Mammary epithelial cell (primary cell): ENCODE measurements at places on chromosomes 5 and 9.

DNA sequence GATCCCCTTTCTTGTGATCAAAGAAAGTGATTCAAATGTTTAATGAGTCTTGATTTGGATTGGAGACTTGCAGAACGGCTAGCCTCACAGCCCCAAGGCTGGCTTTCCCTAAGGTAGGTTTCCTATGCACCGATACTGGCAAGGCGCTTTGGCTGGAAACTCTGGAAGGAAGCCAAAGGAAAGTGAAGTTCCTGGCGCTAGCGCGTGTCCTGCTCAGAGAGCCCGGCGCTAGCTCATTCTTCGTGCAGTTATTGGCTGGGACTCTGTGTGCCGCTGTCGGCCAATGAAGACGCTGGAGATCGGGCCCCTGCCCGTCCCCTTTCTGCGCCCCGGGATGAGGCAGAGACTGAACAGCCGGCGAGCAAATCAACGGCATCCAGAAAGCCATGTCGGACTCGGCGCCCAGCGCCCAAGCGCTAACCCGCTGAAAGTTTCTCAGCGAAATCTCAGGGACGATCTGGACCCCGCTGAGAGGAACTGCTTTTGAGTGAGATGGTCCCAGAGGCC is at the start of gene PCDHGC3:
PCDHGC3 (plus strand) TSS at position 342 of the 507 bp plus-strand sequence; CDS start at position 493, 151 bp downstream.
- peak; percentile 95 for DNase-seq

DNA sequence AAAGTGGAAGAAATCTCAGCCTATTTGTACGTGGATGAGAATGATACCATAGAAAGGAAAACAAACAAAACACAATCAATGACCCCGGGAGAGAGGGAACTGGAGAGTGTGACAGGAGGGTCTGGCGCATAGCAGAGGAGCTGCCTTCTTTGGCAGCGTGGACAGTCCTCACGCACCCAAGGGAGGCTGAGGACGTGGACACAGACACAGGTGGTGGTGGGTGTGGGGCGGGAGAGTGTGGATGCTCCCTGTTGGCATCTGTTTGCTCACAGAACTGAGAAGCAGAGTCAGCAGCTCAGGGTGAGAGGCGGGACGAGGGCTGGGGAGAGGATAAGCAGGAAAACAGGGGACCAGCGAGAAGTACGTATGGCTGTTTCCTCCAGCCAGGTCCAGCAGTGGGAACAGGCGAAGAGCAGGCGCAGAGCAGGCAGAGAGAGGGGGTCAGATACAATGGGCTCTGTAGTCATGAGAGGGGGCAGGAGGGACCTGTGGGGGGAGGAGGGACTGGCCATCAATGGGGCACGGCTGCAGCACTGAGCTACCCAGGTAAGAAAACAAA is 10.0 kb downstream of the CMBL start:
- no peak for DNase-seq

DNA sequence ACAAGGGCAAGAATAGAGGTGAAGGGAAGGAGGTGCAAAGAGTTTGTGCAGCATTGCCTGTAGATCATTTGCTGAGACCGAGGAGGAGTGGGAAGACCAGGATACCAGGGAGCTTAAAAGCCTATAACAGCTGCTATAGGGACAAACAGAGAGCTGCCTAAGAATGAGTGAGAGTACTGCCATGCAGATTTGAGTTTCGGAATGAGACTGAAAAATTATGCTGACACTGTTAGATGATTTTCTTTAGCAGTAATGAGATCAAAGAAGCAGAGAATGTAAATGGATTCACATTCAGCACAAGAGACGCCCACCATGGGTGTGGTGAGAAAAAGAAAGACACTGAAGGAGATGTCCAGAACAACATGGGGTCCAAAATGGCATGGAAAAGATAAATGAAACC is 69.7 kb downstream of the EPB41L4A start:
- no peak for DNase-seq

DNA sequence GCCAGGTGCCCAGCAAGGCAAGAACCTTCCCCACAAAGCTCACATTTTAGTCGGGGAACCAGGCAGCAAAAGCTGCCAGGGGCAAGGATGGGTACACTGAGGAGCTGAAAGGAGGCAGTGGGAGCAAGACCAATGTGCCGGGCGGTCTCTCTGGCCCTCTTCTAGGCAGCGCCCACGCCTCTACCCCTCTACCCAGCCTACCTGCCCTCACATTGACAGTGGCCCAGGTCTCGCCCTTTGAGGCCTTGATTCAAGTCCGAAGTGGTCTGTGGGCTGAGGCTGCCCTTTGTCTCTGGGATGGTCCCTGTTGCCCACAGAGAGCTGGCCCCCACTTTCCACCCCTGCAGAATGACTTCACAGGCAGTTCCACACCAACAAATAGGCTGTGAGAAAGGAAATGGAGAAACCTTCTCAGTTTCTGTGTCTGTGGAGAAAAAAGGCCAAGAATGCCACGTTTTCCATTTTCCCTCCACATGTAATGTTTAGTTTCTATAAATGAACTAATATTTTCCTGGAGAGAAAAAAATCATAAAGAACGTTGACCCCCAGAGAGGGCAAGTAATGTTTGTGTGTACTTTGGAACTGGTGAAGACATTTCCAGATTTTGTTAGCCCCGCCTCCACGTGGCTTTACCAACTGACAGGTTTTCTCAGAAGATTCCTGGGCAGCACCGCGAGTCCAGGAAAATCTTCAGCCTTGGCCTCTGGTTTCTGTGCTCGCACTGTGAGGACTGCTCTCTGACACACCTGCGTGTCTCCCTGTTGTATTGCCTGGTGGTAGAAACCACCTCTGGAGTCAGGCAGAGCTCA is 57.4 kb upstream of the ANGPTL2 start:
- DNase-seq: no peak

DNA sequence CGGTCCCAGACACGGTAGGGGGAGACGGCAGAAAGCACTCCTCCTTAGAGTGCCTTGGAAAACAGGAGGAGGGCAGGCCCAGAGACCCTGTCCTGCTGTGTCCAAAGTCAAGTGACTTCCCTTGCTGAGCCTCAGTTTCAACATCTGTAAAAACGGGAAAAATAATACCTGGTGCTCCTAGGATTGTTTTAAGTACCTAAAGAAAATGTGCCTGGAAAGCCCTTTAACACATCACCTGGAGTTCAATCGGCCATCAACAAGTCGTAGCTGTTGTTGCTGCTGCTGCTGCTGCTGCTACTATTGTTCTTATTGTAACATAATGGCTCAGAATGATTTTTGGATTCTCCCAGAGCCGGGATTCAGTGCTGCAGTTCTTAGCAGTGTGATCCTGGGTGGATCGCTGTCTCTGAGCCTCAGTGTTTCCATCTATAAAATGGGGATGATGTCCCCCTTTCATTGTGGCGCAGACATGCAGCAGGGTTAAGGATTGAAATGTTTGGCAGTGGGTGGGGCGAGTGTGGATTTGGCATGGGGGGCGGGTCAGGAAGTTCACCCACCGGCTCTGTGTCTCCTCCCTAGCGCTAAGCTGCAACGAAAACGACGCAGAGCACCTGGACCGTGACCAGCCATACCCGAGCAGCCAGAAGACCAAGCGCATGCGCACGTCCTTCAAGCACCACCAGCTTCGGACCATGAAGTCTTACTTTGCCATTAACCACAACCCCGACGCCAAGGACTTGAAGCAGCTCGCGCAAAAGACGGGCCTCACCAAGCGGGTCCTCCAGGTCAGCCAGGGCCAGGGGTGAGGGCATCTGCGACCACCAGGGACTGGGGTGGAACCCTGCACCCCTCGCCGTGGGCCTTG is 9.2 kb downstream of the LHX2 start:
- DNase-seq: no peak

- DNase-seq: peak; percentile 98
Measured at GRCh38 chr5:68924481-68925145, 169.2 kb upstream of the SLC30A5 start.

GRCh38 chr5:114387433-114387832 is 25.6 kb downstream of the KCNN2 start:
- no peak for DNase-seq

- no peak for DNase-seq
Measured at GRCh38 chr9:122382901-122383850, 12.4 kb downstream of the PTGS1 start.

DNA sequence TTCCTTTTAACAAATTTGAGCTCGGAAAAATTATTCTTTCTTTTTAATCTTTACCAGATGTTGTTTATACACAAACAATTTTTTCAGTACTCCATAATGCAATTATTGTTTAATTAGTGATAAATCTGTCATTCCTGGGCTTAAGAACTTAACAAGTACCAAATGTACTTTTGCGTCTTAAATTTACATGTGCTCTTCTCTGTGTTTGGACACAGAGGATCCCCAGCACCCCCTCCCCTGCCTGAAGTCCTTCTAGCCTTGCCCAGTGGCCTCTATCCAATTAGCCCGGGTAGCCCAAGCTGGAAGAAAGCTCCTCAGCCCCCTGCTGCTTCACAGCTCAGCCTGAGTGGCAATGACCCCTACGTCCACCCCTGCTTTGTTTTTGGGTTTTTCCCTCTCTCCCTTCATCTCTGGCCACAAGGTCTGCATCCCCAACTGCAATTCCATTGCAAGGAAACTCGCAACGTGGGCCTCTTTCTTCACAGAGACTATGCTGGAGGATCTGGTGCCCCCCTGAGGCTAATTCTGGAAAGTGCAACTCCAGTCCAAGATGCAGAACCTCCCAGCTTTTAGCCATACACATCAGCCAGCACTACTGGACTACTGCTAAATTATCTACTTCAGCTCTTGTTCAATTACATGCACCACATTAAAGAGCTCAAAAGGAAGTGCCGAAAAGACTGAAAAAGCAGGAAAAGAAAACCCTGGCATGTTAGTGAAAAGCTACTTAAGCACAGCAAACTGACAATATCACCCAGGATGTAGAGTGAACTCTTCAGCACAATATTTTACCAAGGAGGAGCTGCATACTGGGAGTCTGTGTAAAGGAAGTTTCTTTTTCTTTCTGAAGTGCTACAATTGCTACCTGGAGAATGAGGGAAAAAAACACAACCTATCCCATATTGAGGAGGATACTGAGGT is 186.2 kb downstream of the FANCC start:
- DNase-seq: peak; percentile 25

DNA sequence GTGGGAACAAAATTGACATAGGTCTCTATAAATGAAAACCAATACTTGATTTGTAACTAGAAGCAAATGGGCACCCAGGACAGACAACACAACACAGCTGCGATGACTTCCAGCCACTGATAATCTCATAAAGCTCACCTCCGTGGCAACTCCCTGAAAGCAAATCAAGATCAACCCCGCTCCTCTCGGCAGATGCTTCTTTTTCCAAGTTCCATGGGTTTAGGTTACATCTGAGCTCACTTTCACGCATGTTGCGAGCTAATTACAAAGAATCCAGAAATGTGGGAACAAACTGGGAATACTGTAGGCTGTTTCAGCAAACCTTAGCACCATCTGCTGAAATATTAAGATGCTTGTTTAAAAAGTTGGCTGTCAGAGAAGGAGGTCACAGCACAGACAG is 153.9 kb downstream of the ELAVL2 start:
- DNase-seq: no peak

DNA sequence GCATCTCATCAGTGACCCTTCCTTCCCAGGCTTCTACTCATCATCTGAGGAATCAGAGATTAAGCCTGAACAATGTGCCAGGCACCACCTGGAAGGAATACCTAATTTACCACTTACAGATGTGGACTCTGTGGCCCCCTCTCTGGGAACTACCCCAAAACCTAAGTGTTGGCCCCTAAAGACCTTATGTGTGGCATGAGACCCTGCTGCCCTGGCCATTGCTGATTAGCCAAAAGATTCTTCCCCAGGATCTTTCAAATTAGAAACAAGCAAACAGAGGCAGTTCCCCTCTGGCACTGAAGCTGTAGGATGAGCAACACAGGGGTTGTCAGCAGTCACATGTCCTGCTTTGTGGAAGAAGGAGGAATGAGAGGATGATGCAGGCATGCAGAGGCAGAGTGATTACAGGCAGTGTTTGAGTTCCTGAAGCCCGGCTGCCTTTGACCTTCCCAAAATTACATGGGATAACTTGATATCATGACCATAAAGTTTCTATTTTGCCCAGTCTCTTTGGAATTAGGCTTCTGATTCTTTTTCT is 10.6 kb downstream of the SPINK4 start:
- peak; percentile 58 for DNase-seq

DNA sequence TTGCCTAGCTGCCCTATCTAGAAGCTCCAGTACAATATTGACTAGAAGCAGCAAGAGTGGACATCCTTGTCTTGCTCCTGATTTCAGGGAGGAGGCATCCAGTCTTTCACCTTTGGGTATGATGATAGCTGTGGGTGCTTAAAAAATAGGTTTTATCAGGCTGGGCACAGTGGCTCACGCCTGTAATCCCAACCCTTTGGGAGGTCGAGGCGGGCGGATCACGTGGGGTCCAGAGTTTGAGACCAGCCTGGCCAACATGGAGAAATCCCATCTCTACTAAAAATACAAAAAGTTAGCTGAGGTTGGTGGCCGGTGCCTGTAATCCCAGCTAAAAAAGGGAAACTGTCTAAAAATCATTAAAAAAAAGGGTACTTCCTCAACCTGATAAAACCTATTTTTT is 2.0 kb upstream of the CAMSAP1 start:
- DNase-seq: no peak

DNA sequence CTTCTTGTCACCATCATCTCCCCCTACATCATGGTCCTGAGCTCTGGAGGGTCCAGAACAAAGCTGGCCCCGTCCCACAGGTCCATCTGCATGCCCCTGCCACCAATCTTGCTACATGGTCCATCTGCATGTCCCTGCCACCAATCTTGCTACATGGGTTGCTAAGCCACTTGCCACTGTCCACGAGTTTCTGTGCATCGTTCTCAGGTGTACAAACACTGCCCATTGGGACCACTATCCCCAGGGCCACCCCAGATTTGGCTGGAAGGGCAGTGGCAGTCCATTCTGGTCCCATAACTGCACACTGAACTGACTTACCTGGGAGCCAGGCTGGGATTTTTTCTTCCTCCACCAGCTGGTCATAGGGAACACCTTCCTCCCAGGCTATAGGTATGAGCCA is 8.0 kb upstream of the LAMC3 start:
- no peak for DNase-seq
